HS-27A (cell line): ENCODE measurements at places on chromosomes 12 and 14.

GRCh38 chr12:20350026-20350425 lies 18.3 kb upstream of the PDE3A start:
- DNase-seq = no peak

- DNase-seq = no peak
These were observed 73.9 kb upstream of the PAWR start for GRCh38 chr12:79764641-79765040.

DNA sequence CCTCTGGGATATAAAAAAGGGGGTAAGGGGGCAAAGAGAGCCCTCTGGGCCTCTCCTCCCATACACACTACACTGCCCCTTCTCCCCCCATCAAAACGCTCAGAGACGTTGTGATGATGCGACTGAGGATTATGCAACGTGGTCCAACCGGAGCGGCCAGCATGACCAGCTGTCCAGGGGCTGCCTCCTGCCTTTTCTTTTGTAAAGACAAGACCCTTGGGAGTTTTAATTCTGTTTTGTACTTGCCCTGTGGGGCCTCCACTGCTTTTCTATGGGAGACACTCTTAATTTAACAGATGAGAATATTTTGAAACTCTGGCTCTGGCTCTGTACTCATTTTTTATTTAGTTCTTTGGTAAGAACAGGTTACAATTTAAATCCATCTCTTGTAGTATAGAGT lies 7.2 kb downstream of the MBD6 start:
- no peak for DNase-seq

DNA sequence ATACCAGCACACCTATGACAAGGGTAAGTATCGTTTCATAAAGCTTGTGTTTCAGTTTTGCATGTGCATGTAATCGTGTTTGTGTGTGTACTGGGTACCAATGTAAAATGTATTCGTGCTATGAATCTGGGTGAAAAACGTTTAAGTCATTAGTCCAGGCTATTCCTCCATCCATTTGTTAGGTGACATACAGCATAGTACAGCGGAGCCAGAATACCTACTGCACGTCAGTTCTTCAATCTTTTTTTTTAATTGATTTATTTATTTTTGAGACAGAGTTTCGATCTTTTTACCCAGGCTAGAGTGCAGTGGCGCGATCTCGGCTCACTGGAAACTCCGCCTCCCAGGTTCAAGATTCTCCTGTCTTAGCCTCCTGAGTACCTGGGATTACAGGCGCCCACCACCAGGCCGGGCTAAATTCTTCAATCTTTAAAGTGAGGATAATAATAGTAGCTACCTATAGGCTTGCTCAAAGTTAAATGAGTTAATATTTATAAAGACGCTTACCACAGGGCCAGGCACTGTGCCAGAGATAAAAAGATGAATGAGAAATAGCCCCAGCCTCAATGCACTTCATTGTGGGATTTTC lies 661 bp upstream of the RPS26 start:
- DNase-seq = no peak

DNA sequence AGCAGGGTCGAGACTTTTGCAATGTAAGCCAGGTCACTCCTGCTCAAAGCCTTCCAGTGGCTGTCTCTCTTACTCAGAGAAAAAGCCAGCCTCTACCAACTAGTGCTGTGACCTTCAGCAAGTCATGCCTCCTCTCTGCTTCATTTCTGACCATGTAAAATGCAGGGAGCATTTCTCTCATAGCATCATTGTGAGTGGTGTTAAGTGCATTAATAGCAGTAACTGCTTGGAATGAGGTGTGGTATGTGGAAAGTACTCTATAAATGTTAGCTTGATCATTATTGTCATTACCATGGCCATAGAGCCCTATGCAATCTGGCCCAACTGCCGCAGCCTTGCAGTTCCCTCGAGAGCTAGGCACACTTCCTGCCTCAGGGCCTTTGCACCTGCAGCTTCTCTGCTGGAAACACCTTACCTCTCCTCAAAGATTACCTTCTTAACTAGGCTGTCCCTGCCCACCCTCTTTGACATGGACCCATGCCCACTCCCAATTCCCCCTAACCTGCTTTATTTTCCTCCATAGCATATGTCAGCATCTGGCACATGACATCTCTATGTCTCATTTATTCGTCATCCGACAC lies 10.9 kb downstream of the PLEKHD1 start:
- DNase-seq = no peak

- no peak for DNase-seq
These were observed 244.0 kb downstream of the SNAPC1 start for GRCh38 chr14:62006116-62006731.

DNA sequence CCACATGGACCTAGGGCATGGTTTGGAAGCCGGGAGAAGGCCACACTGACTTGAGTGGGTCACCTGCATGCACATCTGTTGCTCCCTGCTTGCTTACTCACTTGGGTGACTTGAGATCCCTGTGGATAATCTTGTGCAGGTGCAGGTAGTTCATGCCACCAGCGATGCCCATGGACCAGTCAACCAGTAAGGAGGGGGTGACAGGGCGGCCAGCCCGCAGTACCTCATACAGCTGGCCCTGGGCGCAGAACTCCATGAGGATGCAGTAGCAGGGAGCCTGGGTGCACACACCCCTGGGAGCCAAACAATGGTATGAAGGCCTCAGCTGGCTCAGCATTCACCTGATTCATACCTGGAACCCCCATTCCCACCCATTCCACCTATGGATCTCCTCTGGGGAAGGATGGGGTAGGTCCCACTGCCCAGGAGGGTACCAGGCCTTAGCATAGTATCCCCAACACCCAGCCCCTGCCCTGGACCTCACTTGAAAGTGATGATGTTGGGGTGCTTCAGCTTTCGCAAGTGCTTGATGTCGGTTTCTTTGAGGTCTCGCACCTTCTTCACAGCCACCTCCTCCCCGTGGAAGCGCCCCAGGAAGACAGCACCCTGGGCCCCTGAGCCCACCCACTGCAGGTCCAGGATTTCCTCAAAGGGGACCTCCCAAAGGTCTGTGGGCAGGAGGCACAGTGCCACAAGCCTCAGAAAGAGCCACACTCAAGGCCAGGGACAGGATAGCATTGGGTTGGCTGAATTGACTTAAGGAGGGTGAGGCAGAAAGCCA lies 13.1 kb downstream of the MAP3K12 start:
- DNase-seq = no peak

- peak; percentile 93 for DNase-seq
These were observed 123.3 kb downstream of the KCNA5 start for GRCh38 chr12:5166976-5167375.

DNA sequence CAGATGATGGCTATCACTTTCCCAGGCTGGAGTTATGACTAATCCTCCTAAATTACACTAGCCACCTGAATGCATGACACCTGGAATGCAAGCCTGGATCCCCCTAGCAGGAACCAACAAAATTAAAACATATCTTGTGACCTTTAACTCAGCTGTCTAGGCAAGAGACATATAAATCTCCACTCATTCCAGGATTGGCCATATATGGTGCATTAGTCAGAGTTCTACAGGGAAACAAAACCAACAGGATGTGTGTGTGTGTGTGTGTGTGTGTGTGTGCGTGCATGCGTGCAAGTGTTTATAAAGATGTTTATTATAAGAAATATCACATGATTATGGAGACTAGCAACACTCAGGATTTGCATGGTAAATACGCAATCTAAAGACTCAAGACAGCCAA lies 212.8 kb downstream of the KIF21A start:
- no peak for DNase-seq

- no peak for DNase-seq
These were observed 1.0 kb upstream of the BDKRB2 start for GRCh38 chr14:96203635-96204034.

GRCh38 chr12:126295652-126296051 lies 1230.4 kb downstream of the AACS start:
- no peak for DNase-seq

DNA sequence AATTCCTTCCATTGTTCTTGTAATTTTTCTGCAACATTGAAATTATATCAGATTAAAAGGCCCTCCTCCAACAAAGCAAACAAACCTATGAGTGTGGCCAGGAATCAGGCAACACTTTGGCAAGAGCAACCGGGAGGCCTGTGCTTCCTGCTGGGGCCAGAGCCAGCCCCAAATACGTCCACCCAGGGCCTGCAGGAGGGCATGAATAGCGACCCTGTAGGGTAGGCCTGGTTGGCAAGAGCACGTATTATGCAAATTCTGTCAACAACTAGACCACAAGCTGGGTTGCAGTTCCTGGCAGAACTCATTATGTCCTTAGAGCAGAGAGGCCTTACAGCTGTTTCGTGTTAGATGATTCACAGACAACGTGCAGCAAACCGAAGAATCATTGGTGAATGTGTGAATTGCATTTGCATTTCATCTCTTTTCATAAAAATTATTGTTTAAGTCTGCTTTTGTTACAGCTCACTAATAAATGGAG lies 26.9 kb upstream of the LGALS3 start:
- DNase-seq = peak; percentile 59

DNA sequence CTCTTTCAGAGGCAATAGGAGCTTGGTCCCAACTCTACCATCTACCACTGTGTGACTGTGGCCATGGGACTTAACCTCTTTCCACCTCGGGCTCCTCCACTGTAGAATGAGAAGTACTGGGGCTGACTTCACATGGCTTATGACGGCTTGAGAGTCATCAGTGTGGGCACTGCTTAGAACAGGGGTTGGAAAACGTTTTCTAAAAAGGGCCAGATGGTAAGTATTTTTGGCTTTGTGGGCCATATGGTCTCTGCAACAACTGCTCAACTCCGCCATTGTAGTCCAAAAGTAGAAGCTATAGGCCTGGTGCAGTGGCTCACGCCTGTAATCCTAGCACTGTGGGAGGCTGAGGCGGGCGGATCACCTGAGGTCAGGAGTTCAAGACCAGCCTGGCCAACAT lies 69.2 kb upstream of the LTA4H start:
- no peak for DNase-seq

GRCh38 chr14:79332504-79333197 lies 878.7 kb downstream of the DIO2 start:
- DNase-seq = no peak

GRCh38 chr12:103677341-103677740 lies 90.3 kb downstream of the STAB2 start:
- DNase-seq = no peak

GRCh38 chr12:115294453-115295133 lies 610.6 kb upstream of the TBX3 start:
- no peak for DNase-seq

DNA sequence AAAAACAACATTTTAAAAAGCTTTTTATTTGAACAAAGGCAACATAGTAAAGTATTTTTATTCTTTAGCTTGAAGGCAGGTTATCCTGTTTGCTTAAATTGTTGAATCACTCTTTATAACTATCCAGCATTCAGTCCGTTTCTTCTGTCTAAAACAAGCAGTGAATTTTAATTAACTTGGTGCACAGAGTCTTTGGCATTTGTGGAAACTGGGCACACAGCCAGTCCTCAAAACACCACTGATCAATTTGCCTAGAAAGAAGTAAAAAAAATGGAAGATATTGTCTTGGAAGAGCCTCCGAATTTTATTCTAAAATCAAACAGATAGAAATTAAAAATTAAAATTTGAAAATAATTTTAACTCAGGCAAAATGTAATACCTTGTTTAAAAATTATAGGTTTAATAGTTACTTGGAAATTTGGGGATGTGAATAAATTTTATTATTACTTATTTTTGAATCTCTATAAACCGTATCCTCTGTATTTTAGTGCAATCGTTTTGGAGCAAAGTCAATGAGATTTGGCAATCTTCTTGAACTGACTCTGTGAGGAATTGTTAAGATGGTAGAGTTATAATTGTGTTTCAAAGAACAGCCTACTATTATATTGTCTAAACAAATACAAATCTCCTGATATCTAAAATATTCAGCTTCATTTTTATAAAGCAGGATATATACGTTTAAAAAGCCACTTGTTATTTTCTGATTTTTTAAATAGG lies 927.0 kb downstream of the SLC16A7 start:
- no peak for DNase-seq

- no peak for DNase-seq
These were observed 20.0 kb upstream of the BCL7A start for GRCh38 chr12:122001466-122002209.

GRCh38 chr12:56152756-56153677 lies 630 bp downstream of the MYL6B start:
- no peak for DNase-seq

DNA sequence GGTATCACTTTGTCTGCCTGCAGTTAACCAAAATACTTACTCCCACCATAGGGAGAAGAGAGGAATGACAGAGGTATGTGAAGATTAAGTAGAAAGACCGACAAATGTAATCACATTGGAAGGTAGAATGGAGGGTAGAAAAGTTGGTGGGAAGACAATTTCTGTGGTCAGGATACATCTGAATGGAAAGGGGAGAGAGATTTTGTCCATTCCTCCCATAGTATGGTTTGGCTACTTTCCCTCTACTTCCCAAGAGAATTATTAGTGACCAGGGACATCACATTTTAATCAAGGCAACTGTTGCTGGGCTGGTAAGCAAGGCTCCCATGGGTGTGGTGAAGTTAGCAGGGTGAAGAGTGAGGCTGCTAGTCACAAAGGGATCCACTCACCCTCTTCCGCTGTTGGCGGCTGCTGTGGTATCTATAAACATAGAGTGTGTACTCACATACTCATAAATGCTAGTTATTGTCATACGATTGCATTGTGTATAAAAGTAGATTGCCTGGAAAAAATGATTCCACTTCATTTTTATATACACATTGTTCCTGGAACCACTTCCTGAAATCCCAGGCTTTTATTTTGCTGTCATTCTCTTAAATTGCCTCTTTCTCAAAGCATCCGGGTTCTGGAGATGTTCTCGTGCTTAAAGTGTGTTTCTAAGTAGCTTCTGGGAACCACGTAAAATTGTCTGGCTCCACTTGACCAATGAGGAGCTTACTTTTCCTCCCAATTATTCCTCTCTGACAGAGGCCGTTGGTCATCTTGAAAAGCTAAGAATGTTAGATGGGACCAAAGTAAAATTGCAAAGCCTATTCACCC lies 413.1 kb downstream of the ZFP36L1 start:
- no peak for DNase-seq

- DNase-seq = no peak
These were observed 225.8 kb upstream of the PLXNC1 start for GRCh38 chr12:93922583-93923006.

DNA sequence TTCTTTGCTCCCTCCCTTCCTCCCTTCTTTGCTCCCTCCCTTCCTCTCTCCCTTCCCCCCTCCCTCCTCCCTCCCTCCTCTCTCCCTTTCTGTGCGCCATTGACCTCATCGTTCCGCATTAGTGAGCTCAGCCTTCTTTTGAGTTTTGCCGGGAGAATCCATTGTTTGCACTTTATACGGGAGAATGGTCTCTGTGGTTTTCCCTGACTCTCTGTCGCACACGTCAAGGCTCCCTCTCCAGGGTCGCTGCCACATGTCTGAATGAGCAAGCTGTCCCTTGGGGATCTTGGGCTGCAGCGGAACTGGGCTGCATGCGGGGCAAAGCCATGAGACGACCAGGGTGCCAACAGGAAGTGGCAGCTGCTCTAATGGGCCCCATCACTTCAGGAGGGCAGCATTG lies 118.5 kb downstream of the GLT1D1 start:
- DNase-seq = no peak

- DNase-seq = no peak
These were observed 65.6 kb upstream of the FLRT2 start for GRCh38 chr14:85464135-85464895.

- DNase-seq = no peak
These were observed 5.6 kb upstream of the GLRX5 start for GRCh38 chr14:95529216-95529615.
